ENCODE measurements at places on chromosomes 16 and 17. TPM values are rescaled to one million over a fixed set of nuclear protein-coding genes. Genes with fewer than 3 reads are reported as not detected.

ALOXE3 gene
- polyA plus RNA-seq: 1.8 TPM

- no peak overlapping the region for H3K27ac ChIP-seq
- peaks cover 6% of the 10 kb centered on the region for H3K4me1 ChIP-seq
Measured at GRCh38 chr17:79581324-79581932, 29.4 kb downstream of the RBFOX3 start.

DNA sequence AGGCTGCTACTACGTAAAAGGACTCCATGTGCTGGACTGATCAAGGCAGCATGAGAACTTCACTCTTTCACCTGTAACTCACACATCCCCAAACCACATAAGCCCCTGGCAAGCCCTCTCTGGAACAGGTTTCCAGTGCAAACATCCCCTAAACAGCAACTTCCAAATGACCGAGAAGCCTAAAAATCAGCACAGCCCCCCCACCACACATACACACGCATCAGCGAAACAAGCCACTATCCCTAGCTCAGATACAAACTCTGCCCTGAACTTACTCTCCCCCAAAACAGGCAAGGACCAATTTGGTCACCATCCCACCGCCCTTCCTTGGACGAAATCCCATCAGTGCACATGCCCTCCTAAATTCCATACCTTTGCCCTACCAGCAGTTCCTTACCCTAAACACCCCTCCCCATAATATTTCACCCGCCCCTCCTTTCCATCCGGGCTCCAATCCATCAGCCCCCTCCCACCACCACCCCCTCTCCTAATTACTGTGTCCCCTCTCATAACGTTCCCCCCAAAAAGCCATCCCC, 735 bp downstream of the LSM12 start:
- H3K27me3 ChIP-seq: no peaks in the 10 kb centered on the region
- H3K27ac ChIP-seq: peak overlapping the region; percentile 92
- H3K4me1 ChIP-seq: peaks cover 28% of the 10 kb centered on the region
- peaks cover 16% of the 10 kb centered on the region for H3K36me3 ChIP-seq
- no peak for DNase-seq

EVPL gene
- 0.90 TPM for polyA plus RNA-seq

DNA sequence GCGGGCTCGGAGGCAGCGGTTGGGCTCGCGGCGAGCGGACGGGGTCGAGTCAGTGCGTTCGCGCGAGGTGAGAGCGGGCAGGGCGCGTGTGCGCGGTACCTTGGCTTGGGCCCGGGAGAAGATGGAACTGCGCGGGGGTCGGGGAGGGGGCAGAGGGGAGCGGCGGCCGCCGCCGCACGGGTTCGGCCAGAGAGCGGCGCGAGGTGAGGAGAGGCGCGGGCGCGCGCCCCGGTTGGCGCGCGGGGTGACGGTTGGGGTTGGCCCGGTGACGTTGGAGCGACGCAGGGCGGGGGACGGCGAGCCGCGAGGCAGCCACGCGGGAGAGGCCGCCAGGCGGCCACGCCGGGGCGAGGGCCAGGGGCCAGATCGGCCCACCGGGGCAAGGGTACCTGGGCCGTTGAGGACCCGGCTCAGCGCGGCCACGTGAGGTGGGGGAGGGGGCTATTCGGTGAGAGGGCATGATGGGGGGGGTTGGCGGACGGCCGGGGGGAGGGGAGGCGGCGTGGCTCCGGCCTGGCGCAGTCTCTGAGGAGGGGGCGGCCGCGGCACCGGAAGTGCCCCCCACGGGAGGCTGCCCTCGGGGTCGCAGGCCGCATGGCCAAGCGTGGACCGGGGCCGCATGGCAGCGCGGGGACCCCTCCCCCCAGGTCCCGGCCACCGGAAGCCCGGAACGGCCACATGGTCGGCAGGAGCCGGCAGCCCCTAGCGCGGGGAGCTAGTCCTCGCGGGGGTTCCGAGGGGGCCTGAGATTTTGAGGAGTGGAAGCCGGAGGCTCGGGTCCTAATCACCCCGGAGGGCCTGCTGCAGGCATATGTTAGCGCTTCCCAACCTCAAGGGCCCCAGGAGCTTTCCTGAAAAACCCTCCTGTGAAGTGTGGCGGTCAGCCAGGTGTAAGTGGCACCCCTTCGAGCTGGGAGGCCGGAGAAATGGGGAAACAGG, 527 bp downstream of the EIF5A start:
- peak overlapping the region; percentile 50 for H3K4me3 ChIP-seq
- H3K27ac ChIP-seq: peak overlapping the region; percentile 96
- peaks cover 31% of the 10 kb centered on the region for H3K4me1 ChIP-seq

TBC1D3K gene
- not detected for polyA plus RNA-seq

GRCh38 chr16:84737192-84738011, 37.6 kb downstream of the USP10 start:
- H3K4me1 ChIP-seq: peaks cover 46% of the 10 kb centered on the region
- no peaks in the 10 kb centered on the region for H3K27me3 ChIP-seq
- no peak overlapping the region for H3K27ac ChIP-seq
- H3K36me3 ChIP-seq: peaks cover 8% of the 10 kb centered on the region
- no peak overlapping the region for H3K4me3 ChIP-seq

DNA sequence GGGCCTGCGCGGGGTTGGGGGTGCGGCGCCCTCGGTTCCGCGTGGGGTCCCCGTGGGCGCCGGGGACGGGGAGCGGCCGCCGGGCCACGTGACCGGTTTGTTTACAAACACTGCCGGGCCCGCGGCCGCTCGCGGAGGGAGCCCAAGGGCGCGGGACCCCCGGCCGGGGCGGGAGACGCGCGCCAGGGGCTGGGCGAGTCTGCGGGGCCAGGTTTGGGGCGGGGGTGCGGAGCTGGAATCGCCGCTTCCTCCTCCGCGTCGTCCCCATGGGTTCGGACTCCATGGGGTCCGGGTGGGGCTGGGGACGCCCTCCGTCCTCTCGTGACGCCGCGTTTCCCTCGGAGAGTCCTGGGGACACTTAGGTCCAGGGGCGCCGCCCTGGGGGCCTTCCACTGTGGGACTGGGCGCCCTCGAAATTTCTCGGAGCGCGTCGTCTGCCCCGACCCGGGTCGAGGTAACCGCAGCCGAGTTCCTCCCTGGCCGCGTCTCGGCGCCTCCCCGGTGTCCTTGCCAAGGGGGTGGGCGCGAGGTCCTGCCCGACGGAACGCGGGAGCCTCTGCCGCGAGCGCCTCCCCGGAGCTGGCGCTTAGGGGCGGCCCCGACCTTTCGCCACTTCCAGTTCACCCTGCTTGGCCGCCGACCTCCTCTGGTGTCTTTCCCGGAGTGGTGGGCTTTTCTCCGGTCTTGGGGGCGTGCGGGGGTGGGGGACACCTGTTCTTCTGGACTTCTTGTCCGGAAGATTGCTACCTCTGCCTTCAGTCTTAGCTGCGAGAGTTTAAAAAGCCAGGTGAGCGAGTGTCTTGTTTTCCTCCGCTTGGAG, 684 bp downstream of the YPEL2 start:
- peak overlapping the region; percentile 71 for H3K4me3 ChIP-seq
- DNase-seq: no peak
- H3K27ac ChIP-seq: peak overlapping the region; percentile 67
- H3K27me3 ChIP-seq: no peaks in the 10 kb centered on the region

DNA sequence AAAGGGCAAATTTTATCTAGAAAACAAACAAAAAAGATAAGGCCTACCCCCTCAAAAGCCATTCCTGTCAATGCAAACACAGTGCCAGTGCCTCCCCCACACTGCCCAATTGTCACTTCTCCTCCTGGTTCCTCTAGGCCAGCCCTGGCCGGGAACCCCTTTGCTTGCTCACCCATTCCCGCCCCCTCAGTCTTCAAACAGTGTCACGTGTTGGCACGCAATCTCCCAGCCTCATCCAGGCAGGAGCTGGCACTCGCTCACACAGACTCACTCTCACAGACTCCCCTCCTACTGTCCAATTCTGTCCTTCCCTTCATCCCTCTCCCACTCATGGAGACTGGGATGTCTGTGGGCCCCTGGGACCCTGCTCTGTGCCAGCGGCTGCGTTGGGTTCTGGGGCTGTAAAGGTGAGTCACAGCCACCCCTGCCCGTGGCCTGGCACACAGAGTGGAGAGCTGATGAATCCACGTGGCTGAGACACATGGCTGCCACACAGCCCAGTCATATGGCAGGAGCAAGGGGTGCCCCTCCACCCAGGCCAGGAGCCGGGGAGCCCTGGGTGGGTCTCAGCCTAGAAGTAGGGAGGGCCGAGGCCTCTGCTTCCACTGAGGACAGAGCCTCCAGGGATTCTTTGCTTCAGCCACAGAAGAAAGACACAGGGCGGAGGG, 54.8 kb downstream of the VAC14 start:
- no peak overlapping the region for H3K27ac ChIP-seq
- no peak for DNase-seq
- peaks cover 62% of the 10 kb centered on the region for H3K4me1 ChIP-seq

DNA sequence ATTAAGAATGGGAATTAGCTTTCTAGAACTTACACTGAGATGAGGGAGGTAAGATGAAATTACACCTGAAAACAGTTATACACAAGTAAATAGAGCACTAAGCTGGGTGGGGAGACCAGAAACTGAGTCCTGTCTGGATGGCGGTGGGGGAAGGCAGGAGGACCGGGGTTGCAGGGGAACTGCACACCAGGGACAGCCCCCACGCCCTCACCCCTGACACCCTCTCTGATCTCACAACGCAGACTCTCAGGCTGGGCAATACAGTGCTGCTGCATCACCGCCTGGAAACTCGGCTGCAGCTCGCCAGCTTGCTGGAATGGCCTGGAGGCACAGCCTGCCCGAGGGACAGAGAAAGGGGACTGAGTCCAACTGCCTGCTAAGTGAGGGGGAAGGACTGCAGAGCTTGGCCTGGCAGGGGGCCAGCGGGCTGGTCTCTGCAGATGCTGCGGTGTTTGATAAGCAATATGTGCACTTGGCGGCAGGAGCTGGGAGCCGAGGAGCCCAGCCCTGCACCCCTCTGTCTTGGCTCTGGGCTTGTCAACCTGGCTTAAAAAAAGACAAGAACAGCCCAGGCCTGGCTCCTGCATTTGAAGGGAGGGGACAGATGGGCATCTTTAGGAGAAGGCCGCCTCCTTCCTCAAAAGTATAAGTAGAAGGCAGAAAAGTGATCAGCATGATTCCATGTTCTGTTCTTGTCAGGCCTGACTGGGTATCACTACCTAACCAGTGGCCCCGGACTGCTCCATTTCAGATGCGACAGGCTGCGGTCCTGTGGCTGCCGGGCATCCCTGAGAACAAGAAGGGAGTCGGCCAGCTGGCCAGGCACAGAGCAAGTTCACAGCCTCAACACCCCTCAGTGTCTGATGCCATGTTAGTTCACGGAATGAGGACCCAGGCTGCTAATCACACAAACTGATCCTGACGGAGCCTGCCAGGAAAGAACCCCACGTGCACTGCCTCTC, 30.2 kb downstream of the SPHK1 start:
- H3K4me1 ChIP-seq: peaks cover 33% of the 10 kb centered on the region
- H3K4me3 ChIP-seq: no peak overlapping the region
- H3K36me3 ChIP-seq: peaks cover 28% of the 10 kb centered on the region
- DNase-seq: peak; percentile 90

ITGAD gene
- 0.50 TPM for polyA plus RNA-seq

DNA sequence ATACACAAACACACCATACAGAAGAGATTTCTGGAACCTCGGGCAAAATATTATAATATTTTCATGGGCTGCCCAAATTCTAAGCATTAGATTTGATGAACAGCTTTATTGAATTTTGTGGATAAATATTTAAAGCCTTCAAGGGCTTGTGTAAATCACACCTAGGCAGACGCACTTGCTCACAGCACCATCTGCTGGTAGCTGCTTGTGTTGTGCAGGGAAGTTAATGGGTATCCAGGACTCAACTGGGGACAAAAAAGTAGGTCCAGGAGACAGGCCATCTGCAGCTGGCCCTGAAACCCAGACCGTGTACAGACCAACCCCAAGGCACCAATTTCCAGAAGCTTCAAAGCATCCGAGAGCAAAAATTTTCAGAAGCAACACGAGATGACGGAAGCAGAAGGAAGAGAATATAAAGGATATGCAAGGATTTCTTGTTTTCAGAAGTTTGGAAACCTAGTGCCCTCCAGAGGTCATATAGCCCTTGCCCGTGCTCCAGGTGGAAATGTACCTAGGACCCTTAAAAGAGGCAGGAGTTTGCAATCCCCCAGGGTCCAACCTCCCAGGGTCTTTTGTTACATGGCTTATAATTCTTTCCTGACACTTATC, 140.0 kb downstream of the CHD9NB start:
- no peaks in the 10 kb centered on the region for H3K27me3 ChIP-seq
- H3K4me1 ChIP-seq: no peaks in the 10 kb centered on the region
- no peak overlapping the region for H3K27ac ChIP-seq
- no peaks in the 10 kb centered on the region for H3K36me3 ChIP-seq
- no peak overlapping the region for H3K4me3 ChIP-seq

DNA sequence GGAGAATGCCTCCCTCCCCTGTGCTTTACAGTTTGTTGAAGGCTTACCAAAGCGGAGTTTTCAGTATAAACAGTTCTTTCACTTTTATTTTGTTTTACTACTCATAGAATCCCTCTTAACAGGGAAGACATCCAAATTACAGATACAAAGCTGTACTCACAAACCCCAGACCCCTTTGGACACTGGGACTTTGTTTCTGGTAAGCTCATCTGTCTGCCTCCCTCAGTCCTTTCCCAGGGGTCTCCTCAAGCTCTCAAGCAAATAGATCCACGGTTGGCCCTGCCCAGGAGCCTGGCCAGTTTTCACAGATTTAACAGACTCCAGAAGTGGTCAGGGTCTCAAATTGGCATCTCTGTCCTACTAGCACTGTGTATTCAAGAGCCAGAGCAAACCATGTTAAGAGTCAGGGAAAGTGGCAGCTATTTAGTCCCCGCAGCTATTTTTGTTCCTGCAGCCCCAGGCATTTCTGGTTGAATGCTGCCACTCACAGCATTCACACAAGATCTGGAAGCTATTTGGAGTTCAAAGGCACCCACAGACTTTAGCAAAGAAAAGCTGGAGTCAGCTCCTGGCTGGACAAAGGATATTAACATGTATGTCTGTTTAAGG, 54.2 kb downstream of the TMEM100 start:
- H3K36me3 ChIP-seq: no peaks in the 10 kb centered on the region
- peak overlapping the region; percentile 89 for H3K27ac ChIP-seq
- peaks cover 13% of the 10 kb centered on the region for H3K4me1 ChIP-seq
- no peak overlapping the region for H3K4me3 ChIP-seq

DNA sequence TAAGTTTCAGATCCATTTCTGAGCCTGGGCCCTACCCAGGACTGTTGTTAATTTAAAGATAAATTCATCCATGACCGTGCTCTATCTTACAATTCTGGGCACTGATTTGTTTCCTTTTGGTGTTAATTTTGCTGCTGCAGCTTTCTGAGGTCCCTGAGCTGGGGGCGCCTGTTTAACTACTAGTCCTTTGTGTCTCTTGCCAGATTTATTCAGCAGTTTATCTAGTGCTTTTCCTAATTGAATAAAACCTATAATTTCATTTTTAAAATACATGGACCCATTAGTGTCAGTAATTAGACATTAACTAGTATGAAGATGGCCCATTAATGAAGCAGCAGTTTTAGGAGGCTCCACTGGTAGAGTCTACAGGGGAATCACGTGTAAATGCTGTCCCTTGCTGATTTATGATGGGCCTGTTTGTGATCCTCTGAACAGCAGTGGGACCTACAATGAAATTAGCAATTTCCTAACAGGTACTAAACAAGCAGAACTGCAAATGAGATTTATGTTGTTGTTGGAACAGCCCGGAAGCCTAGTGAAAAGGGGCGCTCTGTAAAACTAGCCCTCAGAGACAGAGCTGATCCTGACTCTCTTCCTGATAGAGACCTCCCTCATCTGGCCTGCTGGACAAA, 54.7 kb downstream of the HS3ST2 start:
- H3K36me3 ChIP-seq: no peaks in the 10 kb centered on the region
- H3K27me3 ChIP-seq: no peaks in the 10 kb centered on the region
- H3K4me1 ChIP-seq: no peaks in the 10 kb centered on the region
- H3K4me3 ChIP-seq: no peak overlapping the region
- H3K27ac ChIP-seq: no peak overlapping the region

Data from spinal cord (tissue), 10 donors.